Fibroblast of skin of right quadriceps (primary cell): ENCODE measurements at places on chromosomes 16 and 17.

DNA sequence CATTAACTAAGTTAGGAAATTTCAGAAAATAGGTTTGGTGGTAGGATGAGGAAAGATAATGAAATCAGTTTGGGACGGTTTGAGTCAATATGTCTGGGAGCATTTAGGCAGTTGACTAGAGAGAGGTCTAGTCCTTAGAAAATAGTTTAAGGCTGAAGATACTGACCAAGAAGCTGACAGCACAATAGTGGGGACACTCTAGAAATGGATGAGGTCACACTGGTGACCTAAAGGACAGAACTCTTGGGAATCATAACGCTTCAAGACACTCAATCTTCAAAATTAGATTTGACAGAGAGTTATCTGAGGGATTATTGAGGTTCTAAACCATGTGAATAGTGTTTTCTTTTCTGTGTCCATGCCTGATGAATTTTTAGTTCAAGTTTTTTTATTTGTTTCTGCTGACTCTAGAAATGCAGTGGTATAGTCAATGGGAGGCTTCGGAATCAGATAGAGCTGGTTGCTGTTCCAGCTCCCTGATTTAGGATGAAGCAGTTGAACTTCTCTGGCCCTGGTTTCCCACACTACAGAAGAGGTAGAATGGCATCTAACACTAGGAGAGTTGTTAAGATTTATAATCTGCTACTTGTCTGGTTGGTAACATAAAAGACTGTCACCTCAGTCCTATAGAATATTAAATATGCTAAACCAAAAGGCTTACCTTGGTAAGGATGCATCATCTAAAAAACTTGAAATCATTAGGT lies 29.7 kb downstream of the MMD start:
- no peak for DNase-seq

DNA sequence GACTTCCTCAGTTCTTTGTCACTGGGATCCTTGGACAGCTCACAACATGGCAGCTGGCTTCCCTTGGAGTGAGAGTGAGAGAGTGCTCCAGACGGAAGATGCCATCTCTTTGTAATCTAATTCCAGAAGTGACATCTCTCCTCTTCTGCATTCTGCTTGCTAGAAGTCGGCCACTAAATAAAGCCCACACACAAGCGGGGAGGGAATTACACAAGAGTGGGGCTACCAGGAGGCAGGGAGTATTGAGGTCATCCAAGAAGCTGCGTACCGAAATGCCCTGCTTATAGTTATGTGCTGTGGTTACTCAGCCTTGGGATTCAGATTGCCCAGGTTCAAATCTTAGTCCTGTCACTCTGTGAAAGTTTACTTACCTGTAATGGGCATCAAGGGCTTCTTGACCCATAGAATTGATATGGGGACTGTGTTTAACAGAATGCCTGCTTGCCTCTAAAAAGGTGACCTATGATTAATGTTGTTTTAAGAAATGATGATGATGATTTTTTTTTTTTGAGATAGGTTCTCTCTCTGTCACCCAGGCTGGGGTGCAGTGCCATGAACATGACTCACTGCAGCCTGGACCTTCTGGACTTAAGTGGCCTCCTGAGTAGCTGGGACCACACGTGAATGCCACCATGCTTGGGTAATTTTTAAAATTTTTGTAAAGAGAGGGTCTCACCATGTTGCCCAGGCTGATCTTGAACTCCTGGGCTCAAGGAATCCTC lies 120.9 kb upstream of the HS3ST2 start:
- no peak for DNase-seq

DNA sequence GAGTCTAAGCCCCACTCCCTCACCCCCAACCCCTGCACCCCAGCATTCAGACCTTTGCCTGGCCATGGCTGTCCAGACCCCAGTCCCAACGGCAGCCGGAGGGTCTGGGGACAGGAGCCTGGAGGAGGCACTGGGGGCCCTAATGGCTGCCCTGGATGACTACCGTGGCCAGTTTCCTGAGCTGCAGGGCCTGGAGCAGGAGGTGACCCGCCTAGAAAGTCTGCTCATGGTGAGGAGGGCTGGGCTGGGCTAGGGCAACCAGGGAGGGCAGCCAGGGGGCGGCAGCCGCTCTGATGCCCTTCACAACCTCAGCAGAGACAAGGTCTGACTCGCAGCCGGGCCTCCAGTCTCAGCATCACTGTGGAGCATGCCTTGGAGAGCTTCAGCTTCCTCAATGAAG lies 14.4 kb downstream of the RIPOR1 start:
- no peak for DNase-seq

DNA sequence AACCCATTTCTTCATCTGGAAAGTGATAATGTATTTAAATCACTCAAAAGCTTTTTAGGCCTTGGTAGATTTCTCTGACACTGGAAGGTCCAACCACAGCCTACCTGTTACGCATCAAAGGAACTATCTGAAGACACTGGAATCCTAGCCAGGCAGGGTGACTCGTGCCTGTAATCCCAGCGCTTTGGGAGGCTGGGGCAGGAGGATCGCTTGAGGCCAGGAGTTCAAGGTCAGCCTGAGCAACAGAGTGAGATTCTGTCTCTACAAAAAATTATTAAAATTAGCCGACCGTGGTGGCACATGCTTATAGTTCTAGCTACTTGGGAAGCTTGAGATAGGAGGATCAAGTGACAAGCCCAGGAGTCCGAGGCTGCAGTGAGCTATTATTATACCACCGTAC lies 18.4 kb upstream of the G6PC1 start:
- DNase-seq = no peak

- DNase-seq = no peak
These were observed 1.9 kb downstream of the FBXL8 start for GRCh38 chr16:67161595-67162058.

DNA sequence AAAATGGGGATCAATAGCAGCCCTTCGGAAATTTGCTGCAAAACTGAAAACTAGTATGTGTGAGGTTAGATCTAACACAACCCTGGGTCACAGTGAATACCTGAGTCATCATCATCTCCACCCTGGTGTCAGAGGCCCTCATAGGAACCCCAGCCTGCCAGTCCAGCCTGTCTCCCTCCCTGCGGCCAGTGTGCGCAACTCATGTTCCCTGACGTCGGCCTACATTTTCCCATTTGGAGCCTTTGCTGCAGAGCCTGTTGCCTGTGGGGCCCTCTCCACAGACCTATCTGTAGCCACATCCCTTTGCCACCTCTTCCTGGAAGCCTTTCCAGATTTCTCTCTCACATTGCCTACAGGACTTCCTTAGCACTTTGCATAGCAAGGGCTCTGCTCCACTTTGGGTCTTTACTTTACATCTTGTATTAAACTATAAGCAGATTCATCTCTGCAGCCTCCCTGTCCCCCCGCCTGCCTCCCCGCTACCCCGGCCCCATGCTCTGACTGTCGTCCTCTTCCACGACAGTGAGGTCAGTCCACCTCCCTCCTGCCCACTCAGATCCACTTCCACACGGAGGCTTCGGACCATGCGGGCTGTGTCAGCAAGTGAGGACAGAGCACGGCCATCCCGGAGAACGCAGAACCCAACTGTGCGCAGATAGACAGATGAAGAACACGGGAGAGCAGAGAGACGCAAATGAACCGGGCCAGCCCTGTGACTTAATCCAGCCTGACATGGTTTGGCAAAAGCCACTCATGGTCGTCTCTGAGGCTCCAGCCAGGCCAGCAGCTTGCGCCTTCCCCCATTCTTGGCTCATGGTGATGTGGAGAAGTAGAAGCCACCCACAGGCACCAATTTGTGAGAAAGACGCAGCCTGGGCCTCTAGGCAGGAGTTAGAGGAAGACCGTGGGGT lies 31.0 kb downstream of the NGFR start:
- no peak for DNase-seq

GRCh38 chr16:3088450-3088849 lies 10.6 kb downstream of the ZSCAN10 start:
- no peak for DNase-seq
